ENCODE measurements at places on chromosomes 11 and 22. TPM values are rescaled to one million over a fixed set of nuclear protein-coding genes. Genes with fewer than 3 reads are reported as not detected.

DNA sequence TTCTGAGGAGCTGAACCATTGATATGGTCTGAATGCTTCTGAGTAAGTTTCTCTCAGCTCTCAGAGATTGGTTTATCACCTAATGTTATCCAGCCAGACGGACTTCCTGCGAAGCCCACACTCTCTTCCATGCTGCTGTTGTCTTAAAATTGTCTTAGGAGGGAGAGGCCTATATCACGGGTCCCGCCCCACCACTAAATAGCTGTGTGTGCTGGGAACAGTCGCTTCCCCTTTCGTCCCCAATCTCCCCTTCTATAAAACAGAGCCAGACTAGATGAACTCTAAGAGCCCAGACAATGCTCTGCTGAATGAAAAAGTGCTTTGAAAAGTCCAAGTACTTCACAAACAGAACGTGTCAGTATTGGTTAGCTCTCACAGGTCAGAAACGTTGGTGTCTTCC is 81.4 kb upstream of the AKIP1 start:
- no peak for DNase-seq
- H3K27me3 ChIP-seq: no peaks in the 10 kb centered on the region

- DNase-seq: no peak
- H3K4me3 ChIP-seq: no peak overlapping the region
- H3K27me3 ChIP-seq: no peaks in the 10 kb centered on the region
- no peaks in the 10 kb centered on the region for H3K36me3 ChIP-seq
- H3K4me1 ChIP-seq: no peaks in the 10 kb centered on the region
- no peak overlapping the region for H3K27ac ChIP-seq
Observed at GRCh38 chr11:13415201-13415600, 47.8 kb downstream of the BTBD10 start.

DNA sequence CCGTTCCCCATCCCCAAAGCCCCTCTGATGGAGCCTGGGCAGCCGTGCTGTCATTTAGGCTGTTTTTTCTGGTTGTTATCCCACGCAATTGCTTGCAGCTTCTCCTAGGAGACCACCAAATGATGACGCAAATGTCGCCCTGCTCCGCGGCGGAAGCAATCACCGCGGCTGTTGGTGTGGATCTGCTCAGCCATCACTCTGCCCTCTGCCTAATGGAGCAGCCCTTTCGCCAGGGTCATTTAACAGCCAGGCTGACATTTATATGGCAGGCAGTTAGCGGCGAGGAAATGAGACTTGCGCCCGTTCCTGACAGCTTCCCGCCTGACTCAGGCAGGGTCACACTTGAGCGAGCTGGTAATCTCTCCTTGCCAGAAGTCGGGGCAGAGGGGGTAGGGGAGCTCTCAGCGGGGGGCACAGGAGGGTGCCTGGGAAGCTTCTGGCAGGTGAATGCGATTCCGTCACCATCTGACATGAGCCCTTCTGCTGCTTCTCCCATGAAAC is 97.9 kb upstream of the RTL6 start:
- H3K36me3 ChIP-seq: no peaks in the 10 kb centered on the region
- no peak for DNase-seq
- H3K4me3 ChIP-seq: no peak overlapping the region
- no peaks in the 10 kb centered on the region for H3K4me1 ChIP-seq
- no peaks in the 10 kb centered on the region for H3K27me3 ChIP-seq

- no peaks in the 10 kb centered on the region for H3K27me3 ChIP-seq
- no peaks in the 10 kb centered on the region for H3K4me1 ChIP-seq
- no peak overlapping the region for H3K4me3 ChIP-seq
- no peak for DNase-seq
Observed at GRCh38 chr11:99154277-99154676, 133.5 kb downstream of the CNTN5 start.

KDM4D gene
- total RNA-seq: under 0.01 TPM

MS4A4E gene
- total RNA-seq: 1.8 TPM

MMP8 gene
- not detected for total RNA-seq

All from uterus (tissue), 4 donors.